ENCODE measurements at places on chromosomes 7 and 10.

- peak; percentile 88 for DNase-seq
These were observed 75.1 kb downstream of the NOD1 start for GRCh38 chr7:30403477-30403876.

GRCh38 chr10:129605986-129606518, 139.0 kb downstream of the MGMT start:
- no peak for DNase-seq

- DNase-seq = no peak
These were observed 172.2 kb upstream of the NEBL start for GRCh38 chr10:21069278-21069677.

- no peak for DNase-seq
These were observed at the start of gene ARHGAP22 for GRCh38 chr10:48604991-48605508. Gene ARHGAP22, minus strand, starts transcription at chr10:48605073. Its CDS starts 277 bp downstream, at chr10:48604796.

DNA sequence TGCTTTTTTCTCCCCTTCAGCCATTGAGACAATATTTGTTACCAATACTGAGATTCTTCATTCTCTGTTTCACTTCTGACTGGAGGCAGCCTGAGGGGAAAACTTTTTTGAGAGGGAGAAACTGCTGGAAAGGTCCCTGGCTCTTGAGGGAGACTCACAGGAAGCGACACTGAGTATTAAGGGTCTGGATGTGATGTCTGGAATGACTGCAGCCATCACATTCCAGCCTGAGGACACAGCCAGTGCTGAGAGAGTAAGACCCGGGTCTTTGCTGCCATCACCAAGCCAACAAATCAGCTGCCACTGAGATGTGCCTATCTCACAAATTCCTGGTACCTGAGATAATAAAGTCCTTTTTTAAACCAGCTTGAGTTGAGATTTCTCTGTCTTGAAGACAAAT, 157.4 kb downstream of the DPY19L1 start:
- no peak for DNase-seq

- DNase-seq = no peak
These were observed 128.1 kb upstream of the NANOS1 start for GRCh38 chr10:118901380-118901779.

DNA sequence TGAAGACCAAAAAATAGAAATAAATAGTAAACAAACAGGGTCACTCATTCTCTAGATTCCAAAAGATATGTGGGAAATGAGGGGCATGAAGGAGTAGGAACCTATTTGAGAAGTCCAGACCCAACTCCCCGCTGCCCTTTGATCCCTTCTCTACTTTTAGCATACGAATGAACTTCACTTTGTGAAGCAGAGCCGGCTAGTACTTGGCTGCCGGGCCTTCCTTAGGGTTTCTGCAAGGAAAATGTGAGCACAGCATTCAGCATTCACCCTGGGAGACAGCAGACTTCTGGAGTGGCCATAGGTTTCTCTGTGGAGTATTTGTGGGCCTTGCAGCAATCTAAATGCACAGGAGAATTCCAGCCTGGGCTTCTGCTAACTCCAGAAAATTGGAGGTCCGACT, 76.3 kb upstream of the PRKAR2B start:
- no peak for DNase-seq

GRCh38 chr10:111018021-111018420, 58.8 kb upstream of the ADRA2A start:
- DNase-seq = no peak

DNA sequence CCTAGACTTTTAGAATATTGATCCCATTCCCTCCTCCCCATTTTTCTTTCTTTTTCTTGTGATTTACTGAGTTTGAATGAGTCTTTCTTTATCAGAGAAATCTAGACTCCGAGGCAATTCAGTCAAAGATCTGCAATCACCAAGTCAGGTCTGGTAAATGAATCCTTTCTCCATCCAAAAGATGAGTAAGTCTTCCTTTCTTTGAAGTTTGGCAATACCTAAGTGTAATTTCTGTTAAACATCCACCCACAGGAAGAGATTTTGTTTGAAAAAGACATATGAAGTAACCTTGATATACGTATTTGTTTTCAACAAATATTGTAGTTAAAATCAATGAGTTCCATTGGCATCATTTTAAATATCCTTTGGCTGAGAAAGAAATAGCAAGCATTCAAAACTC, 58.3 kb downstream of the SLC39A12 start:
- no peak for DNase-seq

GRCh38 chr7:111433426-111433825, 128.9 kb downstream of the IMMP2L start:
- DNase-seq = no peak

- DNase-seq = no peak
These were observed 177.6 kb upstream of the NAMPT start for GRCh38 chr7:106462365-106462859.

GRCh38 chr7:106617860-106618259, 43.1 kb downstream of the CCDC71L start:
- DNase-seq = no peak

- DNase-seq = no peak
These were observed 170.8 kb upstream of the CDCA7L start for GRCh38 chr7:22116451-22117030.

DNA sequence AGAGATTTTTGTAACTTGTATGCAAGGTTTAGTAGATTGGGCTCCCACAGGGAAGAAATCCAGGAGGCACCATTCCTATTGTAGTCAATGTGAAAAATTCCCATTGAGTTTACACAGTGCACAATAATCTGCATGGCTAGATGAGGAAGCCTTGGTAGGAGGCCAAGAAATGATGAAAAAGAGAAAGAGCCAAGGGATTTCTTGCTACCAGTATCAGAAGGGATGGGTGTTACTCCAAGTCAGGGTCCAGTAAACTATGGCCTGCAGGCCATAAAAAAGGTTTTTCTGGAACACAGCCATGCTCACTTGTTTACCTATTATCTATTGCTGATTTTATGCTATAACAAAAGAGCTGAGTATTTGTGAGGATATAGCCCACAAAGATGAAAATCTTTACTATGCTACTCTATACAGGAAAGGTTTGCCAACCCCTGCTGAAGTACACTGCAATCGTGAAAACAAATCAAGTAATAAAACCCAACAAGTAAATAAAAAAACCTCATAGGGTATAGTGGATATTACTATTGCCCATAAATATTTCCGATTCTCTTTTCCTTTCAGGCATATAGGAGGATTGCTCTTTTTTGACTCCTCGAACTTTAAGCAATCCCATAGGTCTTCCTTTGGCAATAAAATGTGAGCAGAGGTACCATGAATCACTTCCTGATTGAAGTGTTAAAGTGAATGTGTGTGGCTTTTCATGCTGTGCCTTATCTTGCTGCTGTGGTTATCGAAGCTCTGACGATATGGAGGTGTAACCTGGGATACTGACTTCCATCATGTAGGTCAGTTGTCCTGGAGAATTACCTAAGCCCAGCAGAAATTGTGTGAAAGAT, 256.3 kb upstream of the MAGI2 start:
- no peak for DNase-seq

GRCh38 chr10:89348481-89348880, 20.7 kb downstream of the IFIT3 start:
- DNase-seq = no peak

DNA sequence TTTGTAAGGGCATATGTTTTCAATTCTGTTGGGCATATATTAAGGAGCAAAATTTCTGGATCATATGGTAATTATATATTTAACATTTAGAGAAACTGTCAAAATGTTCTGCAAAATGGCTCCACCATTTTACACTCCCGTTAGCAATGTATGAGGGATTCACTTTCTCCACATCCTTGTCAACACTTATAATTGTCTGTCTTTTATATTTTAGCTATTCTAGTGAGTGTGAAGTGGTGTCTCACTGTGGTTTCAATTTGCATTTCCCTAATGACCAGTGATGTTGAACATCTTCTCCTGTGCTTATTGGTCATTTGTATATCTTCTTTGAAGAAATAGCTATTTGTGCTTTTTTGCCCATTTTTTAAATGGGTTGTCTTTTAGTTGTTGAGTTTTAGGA, 8.1 kb upstream of the KLHDC10 start:
- no peak for DNase-seq

- DNase-seq = no peak
These were observed 187.9 kb downstream of the BICC1 start for GRCh38 chr10:58700591-58700990.

- DNase-seq = no peak
These were observed 280.9 kb downstream of the LRMDA start for GRCh38 chr10:75712242-75712880.

DNA sequence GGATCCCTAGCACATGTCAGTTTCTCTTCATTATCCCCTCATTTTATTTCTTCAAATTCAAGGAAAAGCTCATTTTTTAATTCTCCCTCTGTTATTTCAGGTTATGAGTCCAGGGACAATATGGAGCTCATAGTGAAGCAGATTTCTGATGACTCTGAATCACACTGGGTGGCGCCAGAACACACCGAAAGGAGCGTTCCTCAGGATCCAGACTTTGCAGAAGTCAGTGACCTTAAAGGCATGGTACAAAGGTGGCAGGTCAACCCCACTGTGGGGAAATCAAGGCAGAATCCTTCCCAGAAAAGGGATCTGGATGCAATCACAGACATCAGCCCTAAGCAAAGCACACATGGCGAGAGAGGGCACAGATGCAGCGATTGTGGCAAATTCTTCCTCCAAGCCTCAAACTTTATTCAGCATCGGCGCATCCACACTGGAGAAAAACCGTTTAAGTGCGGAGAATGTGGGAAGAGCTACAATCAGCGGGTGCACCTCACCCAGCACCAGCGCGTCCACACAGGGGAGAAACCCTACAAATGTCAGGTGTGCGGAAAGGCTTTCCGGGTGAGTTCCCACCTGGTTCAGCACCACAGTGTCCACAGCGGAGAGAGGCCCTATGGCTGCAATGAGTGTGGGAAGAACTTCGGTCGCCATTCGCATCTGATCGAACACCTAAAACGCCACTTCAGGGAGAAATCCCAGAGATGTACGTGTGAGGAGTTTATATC, 21.4 kb downstream of the ZKSCAN5 start:
- DNase-seq = no peak

DNA sequence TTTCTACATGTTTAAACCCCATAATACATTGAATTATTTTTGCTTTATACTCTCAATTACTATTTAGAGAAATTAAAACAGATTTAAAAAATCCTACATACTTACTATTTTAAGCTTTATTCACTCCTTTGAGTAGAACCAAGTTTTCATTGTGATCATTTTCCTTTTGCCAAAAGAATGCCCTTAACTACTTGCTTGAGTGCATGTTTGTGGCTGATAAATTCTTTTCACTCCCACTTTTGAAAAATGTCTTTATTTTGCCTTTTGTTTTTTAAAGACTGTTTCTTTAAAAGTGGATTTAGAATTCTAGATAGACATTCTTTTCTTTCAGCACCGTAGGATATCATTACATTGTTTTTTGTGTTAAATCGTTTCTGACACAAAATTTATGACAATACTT, 22.3 kb upstream of the AGR3 start:
- DNase-seq = no peak

DNA sequence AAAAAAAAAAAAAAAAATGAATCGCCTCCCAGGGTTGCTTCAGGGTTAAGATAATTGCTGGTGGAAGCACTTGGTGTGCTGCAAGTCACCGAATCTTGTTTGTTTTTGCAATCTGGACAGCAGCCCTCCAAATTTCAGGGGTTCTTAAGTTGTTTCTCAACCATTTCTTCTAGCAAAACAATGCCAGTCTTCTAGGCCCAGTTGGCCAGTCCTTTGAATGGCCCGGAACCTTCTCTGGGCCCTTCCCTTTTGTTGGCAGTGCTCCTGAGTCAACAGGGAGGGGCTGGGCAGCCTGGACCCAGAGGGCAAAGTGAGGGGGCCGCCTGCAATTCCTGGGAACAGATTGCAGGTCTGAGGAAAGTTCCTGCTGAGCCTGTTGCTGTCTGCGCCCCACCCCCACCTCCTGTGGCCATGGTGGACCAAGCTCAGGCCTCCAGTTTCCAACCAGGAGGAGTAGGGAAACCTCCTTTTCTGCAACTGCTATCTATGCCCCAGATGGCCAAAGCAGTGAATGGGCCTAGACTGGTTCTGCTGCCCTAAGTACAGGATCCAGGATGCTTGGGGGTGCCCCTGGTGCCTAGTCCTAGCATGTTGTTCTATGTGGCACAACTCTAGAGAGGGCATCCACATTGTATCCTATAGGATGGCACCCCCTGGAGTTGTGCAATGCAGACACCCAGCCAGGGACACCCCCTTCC, 31.4 kb upstream of the PDCD4 start:
- no peak for DNase-seq

Measured in RWPE2 (cell line).